Stimulated activated CD4-positive, alpha-beta T cell treated with anti-CD3 and anti-CD28 coated beads, Interleukin-12 subunit alpha, Interleukin-12 subunit beta, amount 100 ng/mL, for 4 hours (primary cell): ENCODE measurements at places on chromosomes 4 and X.

GRCh38 chr4:37393889-37394288, 149.3 kb downstream of the NWD2 start:
- DNase-seq, result no peak

DNA sequence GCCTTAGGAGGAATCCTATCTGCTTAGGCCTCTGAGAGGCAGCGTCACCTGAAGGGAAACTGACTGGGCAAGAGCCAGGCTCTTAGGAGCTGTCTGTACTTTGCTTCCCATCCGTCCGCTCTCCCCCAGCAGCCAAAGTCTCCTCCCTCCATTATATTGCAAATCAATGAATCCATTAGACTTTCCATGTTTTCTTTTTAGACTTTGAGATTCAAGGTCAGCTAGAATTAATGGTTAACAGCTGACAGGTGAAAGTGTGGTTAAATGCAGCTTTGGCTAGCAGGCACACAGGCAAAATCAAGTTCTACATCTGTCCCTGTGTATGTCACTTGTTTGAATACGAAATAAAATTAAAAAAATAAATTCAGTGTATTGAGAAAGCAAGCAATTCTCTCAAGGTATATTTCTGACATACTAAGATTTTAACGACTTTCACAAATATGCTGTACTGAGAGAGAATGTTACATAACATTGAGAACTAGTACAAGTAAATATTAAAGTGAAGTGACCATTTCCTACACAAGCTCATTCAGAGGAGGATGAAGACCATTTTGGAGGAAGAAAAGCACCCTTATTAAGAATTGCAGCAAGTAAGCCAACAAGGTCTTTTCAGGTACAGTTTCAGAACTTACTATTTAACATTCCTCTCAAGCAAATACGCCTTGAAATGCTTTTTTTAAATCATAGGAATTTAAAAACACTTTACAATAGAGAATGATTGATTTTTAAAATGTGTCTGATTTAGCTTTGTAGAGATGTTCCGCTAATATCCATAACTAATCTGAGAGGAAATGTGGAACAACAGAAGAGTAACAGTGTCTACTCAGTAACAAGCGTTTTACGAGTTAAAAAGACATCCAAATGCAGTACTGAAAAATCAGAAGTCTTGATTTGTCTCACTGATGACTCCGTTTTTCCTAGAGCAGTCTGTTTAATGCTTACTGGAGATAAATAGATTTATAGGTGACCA, at the start of gene F11:
TSS of gene F11 (plus strand) at position 507 of the 970 bp plus-strand sequence. CDS start 948 bp downstream, outside the sequence.
- DNase-seq, result no peak

- no peak for DNase-seq
Observed at GRCh38 chrX:72372735-72373134, 67.0 kb upstream of the CITED1 start.

DNA sequence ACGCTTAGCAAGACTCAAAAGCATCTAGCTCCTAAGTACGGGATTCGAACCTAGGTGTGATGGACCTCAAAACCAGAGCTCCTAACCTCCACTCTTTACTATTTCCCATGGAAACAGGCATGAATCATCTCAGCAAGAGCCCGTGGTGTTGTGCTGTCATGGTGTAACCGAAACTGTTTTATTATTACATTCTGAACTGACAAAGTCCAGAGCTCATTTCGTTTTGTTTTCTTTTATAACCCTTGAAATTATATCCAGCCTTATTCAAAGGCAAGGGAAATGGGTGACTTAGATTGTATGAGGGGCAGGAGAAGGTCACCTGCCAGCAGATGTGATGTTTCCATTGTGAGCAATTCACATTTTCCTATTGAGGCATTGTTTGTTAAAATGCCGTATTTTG, 301.1 kb downstream of the FRMPD4 start:
- no peak for DNase-seq

DNA sequence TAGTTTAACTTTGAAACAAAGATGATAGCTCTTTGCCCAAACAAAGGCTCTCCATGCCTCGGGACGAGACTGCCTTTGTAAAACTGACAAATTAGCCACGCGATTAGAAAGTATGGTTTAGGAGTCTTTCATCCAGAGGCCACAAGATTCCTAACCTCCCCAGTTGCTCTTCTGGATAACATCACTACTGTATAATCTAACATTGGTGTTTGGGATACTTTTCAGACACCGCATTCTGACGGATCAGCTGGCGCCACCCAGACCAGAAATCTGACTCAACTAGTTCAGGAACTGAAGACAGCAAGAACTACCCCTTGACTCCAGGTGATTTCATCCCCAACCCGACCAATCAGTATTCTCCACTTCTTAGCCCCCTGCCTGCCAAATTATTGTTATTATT, 98.1 kb upstream of the TEX13D start:
- DNase-seq, result no peak

- no peak for DNase-seq
Observed at GRCh38 chr4:165450871-165451270, 72.1 kb downstream of the CPE start.
